Stimulated activated CD4-positive, alpha-beta T cell treated with anti-CD3 and anti-CD28 coated beads, Interleukin-1b, Interleukin-23, amount 100 ng/mL, for 1 hour (primary cell): ENCODE measurements at places on chromosomes 13 and 19.
A peak's percentile ranks its signal among the peaks of the same experiment; 100 is the strongest.

GRCh38 chr19:32566246-32566830 is 14.7 kb upstream of the PDCD5 start:
- no peak for DNase-seq

DNA sequence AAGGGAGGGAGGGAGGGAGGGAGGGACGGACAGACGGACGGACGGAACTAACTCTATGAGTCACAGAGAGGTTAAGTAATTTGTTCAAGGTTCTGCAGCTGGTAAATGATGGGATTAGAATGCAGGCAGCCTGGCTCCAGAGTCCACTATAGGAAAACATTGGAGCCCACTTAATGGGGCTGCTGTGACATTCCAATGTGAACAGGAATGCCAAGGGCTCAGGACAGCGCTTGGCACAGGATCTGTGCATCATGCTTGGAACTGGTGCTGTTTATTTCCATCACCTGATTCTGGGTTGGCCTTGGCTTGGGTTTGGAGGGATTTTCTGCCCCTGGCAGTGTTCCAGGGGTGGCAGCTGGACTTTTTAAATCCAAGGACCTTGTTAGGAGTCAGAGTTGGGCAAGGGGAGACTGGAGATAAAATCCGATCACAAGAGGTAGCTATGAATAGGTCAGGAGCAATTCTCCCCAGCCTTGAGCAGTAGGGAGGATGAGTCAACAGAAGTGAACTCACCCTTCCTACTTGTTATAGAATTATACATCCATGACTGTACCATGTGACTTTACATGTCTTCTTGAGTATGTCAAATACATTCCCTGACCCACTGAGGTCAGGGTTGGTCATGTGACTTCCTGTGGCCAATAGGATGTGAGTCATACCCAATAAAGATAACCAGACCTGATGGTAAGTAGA is 7.8 kb upstream of the HIF3A start:
- DNase-seq, result no peak

DNA sequence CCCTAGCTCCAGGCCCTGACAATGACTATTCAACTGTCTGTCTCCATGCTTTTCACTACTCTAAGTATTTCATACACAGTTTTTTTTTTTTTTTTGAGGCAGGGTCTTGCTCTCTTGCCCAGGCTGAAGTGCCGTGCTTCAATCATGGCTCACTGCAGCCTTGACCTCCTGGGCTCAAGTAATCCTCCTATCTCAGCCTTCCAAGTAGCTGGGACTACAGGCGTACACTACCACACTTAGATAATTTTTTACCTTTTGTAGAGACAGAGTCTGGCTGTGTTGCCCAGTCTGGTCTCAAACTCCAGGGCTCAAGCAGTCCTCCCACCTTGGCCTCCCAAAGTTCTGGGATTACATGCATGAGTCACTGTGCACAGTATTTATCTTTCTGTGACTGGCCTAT is 815.4 kb downstream of the DACH1 start:
- no peak for DNase-seq

- no peak for DNase-seq
These were observed 13.6 kb downstream of the POLR1D start for GRCh38 chr13:27635266-27635665.

DNA sequence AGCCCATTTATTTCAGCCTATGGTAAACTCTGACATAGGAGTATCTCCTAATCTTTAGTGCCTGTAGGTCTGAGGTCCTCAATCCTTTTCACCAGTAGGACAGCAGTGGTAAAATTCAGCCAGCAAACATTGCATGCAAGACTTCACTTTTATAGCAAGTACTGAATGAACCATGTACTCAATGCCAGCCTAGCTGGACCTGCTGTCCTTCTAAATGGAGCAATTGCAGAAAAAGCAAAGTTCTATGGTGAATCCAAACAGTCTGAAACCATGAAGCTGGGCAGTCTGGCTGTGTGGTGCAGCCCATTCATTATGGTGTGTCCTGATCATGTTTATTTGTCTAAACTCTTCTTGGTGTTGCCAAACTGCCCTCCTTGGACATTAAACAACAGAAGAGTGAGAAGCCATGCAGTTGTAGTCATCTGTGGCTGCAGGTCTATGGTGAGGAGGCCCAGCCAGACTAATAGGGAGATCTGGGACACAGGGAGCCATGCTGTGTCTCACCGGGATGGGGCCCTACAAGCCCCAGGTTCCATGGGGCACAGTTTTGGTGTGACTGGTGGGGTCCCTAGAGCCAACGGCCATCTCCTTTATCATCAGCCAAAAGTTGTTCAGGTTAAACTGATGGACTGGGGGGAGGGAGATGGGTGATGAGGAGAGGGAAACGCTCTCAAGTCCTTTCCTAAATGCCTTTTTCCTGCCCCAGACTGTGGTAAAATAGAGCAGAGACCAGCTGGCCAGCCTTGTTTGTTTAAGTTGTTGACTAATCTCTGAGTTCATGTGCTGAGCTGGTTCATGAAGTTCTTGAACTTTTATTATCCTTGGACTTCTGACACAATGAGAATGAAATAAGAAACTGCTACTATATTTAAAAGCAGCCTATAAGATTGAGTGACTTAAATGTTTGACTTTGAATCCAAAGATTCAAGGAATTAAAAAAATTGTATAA is 20.6 kb upstream of the TNFSF11 start:
- DNase-seq, result no peak

DNA sequence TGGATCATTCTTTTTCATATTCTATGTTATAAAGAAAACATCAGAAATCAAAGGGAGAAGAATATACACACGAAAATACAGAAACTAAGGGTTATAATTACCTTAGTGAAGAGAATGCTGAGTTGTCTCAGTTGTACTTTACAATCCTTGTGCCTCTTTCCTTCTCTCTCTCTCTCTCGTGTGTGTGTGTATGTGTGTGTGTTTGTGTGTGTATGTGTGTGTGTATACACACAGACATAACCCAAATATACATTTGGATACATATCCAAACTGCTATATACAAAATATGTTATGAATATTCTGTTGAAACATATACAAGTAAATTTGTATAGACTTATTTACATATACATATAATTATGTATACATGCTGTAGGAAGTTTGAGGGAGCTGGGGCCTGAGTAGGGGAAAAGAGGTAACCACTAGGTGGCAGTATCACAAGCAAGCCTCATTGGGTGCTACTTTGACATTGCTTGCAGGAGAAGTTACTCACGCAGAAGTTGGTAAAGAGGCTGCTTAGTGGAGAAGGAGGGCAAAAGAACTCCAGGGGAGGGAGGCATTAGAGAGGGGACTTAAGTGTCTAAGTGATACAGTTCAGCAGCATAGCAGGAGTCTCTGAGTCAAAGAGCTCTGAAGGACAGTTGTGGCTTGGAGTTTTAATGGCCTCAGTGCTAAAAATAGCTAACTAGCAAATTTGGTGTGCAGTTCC is 465.1 kb upstream of the PCDH20 start:
- no peak for DNase-seq

GRCh38 chr19:51637362-51637978 is 7.3 kb upstream of the SIGLEC5 start:
- no peak for DNase-seq

- DNase-seq, result no peak
These were observed 30.1 kb downstream of the ZAR1L start for GRCh38 chr13:32284927-32285632.

DNA sequence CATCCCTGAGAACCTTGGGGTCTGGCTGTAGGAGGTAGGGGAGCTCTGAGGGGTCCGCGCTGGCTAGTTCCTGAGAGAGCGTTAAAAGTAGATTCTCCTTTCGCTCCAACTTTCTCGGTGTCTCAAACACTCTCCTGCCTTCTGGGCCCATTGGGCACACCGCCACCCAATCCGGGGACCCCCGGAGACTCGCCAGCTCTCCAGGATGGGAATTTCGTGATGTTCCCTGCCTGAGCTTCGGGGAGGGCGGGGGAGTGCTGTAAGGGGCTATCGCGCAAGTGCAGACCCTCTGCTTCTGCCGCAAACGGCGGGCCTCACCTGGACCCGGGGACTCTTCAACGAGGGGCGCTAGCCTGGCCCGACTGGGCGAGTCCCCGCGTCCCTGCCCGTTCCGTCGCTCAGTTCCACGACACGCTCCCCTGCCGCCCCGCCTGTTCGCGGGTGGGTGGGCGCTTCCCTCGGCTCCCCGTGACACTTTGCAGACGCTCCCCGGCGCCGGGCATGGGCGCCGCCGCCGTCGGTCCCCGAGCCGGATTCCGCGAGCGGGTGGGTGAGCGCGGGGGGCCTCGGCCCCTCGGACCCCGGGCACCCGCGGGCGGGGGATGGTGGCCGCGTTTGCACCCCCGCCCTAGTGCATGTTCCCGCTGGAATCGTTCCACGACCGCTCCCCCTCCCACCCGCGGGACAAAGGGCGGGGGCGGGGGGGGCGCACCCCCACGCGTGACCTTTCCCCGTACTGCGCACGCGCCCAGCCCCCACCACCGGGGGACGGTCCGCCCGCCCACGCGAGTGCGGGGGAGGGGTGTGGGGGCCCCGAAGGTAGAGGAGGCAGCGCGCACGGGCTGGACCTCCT is at the start of gene CCDC106:
Gene CCDC106, plus strand, starts transcription at position 481 of the 853 bp plus-strand sequence. CDS start 835 bp downstream, outside the sequence.
- no peak for DNase-seq

GRCh38 chr19:18433735-18434398 is 4.1 kb downstream of the ISYNA1 start:
- DNase-seq, result no peak

DNA sequence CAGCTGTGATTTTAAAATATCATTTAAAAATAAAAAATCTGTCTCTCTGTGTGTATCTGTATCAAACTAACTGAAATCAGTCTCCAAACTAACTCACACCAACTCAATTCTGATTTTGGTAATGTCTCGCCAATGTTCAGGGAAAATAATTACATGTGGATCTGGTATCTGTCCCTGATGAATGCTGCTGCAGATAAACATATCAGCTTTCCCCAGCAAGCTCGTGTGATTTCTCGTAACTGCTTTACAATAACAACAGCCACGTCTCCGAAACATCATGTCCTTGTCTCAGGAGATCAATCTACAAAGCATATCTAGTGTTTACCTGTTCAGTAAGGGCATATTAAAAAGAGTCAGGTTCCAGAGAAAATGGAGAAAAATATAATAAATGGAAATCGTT is 129.0 kb downstream of the IRS2 start:
- DNase-seq, result no peak

- DNase-seq, result no peak
These were observed 47.7 kb downstream of the KLF2 start for GRCh38 chr19:16372065-16372915.

- no peak for DNase-seq
These were observed 810.4 kb downstream of the DACH1 start for GRCh38 chr13:71056581-71056980.

DNA sequence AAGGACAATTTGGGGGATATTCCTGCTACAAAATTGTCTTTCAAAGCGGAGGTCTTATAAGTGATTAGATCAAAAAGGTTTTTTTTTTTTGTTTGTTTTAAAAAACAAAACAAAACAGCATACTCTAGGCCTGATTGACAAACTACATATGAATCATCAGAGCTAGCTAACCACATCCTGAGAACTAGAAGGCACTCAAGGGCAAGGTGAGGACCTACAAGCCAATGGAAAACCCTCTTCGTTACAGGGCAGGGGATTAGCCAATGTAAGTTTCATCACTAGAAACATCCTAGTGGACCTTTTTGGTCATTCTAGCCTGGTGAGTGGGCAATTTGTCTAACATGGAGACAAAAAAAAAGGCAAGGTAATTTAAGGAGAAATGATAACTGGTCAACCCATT is 428.6 kb downstream of the RFC3 start:
- DNase-seq, result no peak

- DNase-seq, result no peak
These were observed 2.7 kb downstream of the CCDC106 start for GRCh38 chr19:55650602-55651230.

DNA sequence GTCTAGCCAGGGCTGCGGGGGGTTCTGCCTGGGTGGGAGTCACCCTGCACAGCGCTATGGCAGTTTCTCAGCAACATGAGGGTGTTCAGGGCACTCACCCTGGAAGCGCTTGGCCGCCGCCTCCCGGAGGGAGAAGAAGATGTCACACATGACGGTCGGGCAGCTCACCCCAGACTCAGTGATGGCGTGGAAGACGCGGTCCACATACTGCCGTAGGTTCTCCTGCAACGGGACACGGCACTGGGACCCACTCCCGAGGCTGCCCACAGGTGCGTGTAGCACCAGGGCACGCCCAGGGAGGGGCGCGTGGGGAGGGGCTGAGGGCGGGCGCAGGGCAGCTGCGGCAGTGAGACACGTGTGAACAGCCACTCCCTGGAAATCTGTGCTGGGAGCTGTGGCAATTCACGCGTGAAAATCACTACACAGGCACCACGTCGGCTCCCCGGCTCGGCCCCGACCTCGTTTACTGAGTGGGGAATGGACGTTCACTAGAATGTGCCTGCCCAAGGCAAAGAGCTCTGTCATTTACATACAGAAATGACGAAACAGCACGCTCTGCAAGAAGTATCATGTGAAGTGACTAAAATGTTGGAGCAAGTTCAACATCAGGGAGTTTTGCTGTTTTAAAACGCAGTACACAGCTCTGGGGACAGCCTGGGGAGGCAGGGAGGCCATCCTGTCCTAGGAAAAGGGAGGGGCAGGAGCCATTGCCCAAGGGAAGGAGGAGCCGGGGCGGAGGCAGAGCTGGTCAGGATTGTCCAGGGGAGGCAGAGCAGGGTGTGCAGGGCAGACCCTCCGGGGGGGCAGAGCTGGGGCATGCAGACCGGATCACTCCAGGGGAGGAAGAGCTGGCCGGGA is 41.5 kb upstream of the C13orf46 start:
- no peak for DNase-seq

GRCh38 chr13:47258384-47258783 is 361.5 kb upstream of the HTR2A start:
- no peak for DNase-seq

GRCh38 chr13:42740753-42741152 is 40.6 kb upstream of the FAM216B start:
- DNase-seq, result no peak

GRCh38 chr13:110154410-110154933 is 152.5 kb downstream of the COL4A1 start:
- no peak for DNase-seq

DNA sequence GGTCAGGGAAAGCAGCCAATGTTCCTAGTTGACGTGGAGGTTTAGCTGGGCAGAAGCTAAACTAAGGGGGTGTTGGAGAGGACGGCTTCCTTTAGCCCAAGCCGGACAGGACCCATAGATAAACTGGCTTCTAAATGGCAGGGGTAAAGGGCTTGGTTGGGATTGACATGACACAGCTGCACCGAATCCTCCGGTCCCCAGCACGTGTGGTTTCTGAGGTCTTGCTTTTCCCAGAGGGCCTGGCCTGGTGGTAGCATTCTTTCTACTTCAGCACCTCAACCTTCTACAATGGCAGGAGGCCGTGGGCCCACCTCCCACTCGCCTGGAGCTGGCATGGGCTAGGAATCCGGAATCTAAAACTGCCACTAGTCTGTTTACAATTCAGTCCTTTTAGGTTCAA is 163.0 kb downstream of the FGF9 start:
- no peak for DNase-seq

GRCh38 chr19:3276341-3276799 is 51.9 kb downstream of the CELF5 start:
- DNase-seq, result peak; percentile 20
